ENCODE measurements at places on chromosomes 3 and 15.

- DNase-seq = no peak
Observed at GRCh38 chr3:27577504-27577903, 93.3 kb upstream of the SLC4A7 start.

GRCh38 chr3:140093742-140094141 is 158.8 kb downstream of the CLSTN2 start:
- DNase-seq = no peak

DNA sequence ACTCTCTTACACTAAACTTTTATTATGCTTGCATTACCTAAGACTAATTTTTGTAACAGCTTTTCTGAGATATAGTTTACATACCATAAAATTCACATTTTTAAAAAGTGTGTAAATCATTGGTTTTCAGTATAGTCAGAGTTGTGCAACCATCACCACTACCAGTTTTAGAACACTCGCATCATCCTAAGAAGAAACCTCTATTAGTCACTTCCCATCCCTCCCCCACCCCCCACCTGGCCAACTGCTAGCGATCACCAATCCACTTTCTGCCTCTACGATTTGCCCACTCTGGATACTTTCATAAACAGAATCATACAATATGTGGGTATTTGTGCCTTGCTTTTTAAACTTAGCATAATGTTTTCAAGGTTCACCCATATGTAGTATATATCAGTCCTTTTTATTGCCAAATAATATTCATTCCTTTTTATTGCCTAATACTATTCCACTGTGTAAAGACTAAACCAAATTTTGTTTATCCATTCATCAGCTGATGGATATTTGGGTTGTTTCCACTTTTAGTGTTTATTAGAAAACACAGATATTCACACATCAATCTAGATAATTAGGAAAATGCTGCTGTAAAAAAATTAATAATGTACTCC is 23.0 kb downstream of the UBP1 start:
- DNase-seq = no peak

- DNase-seq = no peak
Observed at GRCh38 chr3:124419303-124419702, 310.9 kb upstream of the UMPS start.

DNA sequence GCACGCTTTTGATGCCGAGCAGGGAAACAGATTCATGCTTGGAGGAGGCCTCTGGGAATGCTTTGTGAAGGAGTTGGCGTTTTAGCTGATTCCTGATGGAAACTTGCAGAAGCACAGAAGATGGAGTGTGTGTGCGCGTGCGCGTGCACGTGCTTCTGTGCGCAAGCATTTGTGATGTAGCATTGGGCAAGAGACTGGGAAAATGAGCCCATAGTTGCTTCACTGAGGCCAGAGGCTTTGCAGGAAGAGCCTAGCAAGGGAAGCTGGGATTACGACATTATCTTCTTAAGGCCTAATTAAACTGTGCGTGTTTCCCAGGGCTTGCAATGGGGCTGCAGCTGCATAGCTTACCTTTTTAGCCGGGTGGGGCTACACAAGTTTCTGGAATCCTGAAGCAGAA is 18.1 kb upstream of the AGBL1 start:
- no peak for DNase-seq

GRCh38 chr3:119367000-119367399 is 72.8 kb downstream of the ARHGAP31 start:
- no peak for DNase-seq

DNA sequence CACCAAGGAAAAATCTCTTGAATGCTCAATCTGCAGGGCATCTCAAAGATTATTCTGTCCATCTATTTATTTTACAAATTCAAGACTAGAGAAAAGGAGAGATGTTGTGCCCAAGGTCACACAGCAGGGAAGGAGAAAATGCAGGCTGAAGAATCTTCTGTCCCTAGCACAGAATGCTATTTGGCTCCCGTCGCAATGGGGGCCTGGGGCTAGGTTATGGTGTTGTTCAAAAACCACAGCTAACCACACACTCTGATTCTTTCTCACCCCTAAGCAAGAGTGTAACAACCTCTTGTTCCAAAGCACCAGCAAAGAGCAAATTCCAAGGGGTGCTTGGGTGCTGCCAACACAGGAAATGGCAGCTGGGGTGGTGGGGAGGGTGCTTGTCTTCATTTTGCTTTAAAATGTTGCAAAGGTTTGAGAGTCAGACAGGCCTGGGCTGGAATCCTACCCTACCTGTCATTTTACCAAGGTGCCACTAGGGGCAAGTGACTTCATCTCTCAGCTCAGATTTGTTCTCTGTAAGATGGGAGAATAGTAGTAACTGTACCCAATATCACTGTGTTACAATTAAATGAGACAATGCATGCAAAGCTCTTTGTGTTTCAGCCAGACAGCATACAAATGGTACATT is 112.5 kb downstream of the ADAMTS9 start:
- DNase-seq = peak; percentile 3

DNA sequence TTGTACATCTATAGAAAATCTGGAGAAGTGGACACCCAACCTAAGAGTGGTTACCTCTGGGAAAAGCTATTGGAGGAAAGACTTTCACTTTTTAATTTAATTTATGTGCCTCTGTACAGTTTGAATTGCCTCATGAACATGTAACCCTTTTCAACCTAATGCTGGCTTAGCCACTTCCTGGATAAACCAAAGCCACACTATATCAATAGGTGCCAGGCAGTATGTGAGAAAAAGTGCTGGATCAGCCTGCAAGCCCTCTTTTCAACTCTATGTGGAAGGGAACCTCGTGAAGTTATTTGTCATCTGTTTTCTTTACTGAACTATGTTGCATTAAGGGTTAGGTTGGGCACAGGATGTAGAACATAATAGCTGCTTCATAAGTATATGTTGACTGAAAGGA is 9.3 kb upstream of the TOPAZ1 start:
- DNase-seq = peak; percentile 36
